Cardiac muscle cell (in vitro differentiated cells and primary cell): ENCODE measurements at places on chromosomes 6 and 20.

- DNase-seq: no peak
These were observed 146.5 kb downstream of the EPHA7 start for GRCh38 chr6:93272896-93273295.

DNA sequence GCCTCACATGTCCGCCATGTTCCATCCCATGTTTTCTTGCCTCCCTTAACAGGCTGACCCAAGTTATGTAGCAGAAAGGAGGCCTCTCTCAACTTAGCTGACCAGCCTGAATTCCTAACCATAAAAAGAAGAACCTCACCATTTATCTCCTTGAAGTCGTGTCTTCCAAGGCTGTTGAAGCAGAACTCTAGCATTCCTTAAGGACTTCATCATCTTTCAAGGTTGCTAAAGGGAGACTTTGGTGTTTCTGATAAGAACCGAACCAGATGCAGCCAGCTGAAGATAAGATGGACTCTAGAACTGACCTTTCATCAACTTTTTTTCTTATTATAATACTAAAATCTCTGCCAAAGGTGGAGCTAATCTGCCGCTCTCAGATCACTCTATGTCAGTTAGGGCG lies 571.7 kb upstream of the SLC35B3 start:
- no peak for DNase-seq

GRCh38 chr20:50193199-50193835 lies 2.7 kb downstream of the CEBPB start:
- no peak for DNase-seq

DNA sequence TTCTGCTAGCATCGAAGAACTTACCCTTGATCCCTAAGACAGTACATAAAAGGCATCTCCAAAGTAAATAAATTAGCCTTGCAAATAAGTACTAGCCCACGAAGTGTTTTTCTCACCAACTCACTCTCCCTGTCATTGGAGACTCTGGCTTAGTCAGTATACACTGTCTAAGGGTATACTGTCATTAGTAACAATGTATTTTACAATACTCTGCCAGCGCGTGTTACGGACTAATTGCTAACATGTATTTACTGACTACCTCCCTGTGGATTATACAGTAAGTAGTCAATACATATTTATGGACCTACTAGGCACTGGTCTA lies 72.1 kb downstream of the NFATC2 start:
- no peak for DNase-seq

DNA sequence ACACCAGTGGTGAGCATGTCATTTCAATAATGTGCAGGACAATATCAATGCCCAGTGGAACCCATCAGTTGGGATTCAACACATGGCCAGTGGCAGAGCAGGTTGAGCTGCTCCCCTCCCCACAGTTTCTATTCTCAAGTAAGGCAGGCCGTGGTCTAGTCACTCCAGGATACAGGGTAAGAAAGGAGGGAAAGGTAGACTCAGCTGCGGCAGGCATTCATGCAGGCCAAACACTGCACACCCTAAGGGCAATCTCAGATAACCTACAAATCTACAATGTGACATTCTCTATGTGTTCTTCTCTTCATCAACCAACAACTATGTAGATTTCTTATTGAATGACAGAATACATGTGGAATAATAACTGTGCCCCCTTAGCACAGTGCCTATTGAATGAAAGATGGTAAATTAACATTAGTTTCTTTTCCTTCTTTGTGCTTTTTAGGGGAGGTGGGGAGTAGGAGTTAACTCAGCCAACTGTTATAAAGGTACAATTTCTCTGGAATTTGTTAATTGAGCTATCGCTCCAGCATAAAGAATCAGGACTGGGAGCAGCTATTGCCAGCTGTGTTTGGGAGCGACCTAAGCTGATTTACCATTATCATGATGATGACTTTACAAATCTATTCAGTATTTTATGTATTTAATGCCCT lies 89.7 kb downstream of the FAM50B start:
- no peak for DNase-seq

- no peak for DNase-seq
These were observed 339.6 kb upstream of the CITED2 start for GRCh38 chr6:139713900-139714506.

GRCh38 chr6:16493112-16493511 lies 254.7 kb downstream of the GMPR start:
- no peak for DNase-seq
